ENCODE measurements at places on chromosomes 16 and 17.

DNA sequence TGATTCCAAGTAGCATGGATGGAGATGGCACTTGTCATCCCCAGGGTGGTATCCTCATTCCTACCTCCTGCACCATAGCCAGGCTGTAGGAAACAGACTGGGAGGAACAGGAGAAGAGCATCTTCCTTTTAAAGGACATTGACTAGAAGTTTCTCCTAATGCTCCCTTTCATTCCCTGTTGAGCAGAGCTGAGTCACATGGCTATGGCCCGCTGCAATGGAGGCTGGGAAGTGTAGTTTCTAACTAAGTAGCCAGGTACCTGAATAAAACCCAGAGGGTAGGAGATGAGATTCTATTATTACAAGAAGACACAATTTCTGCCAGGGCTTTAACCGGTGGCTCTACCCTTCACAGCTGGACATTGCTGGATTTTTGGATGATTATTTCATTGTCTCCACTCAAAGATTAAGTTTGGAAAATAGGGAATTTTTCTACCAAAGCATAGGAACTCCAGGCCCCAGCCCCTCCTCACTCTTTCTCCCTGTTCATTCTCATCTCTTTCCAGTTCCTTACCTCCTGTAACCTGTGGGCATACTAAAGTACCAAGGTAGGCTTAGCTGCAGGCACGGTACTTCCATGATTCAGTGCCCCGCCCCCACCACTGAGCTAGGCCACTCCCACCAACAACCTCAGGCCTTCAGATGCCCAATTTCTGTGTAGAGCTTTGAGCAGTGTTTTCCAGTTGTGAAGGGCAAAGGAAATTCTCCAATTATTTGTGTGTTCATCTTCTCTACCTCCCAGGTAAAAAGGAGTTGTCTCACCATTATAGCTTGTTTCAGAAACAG is 378.3 kb downstream of the CDH13 start:
- no peak for DNase-seq

GRCh38 chr16:4892361-4893102 is 44.4 kb downstream of the PPL start:
- peak; percentile 44 for DNase-seq

- no peak for DNase-seq
These were observed 6.4 kb downstream of the TP53I13 start for GRCh38 chr17:29574732-29575510.

- peak; percentile 67 for DNase-seq
These were observed 125.3 kb downstream of the ANKRD11 start for GRCh38 chr16:89365044-89365467.

- peak; percentile 65 for DNase-seq
These were observed 113.6 kb downstream of the SMG6 start for GRCh38 chr17:2190014-2190413.

GRCh38 chr17:72974605-72975232 is 117.8 kb downstream of the SLC39A11 start:
- DNase-seq, result peak; percentile 67

DNA sequence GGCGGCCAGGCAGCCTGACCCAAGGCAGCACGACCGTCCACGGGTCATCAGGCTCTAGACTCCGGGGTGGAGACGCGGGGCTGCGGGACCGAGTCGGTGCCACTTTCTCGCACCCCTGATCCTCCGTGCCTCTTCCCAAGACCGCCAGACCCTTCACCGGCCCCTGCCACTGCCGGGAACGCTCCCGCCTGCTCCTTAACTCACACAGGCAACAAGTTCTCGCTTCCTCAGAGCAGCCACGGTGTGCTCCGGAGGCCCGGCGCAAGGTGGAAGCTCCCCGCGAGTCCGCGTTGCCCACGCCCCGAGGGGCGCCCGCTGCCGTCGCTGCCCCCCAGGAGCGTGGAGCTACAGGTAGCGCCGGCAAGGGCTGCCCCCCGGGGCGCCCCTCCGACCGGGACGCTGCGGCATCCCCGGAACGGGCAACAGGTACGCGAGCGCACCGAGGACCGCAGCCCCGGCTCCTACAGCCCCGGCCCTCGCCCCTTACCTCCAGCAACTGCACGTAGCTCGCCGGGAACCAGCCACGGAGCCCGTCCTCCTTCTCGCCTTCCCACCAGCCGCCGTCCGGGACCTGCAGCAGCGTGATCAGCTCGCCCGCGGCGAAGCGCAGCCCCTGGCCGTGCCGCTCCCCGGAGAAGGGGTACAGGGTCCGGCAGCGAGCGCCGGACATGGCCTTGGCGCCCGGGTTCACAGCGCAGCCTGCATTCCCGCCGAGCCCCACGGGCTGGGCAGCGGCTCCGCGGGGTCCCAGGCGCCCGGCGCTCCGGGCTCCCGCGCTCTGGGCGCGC is 491 bp downstream of the GAS7 start:
- no peak for DNase-seq

DNA sequence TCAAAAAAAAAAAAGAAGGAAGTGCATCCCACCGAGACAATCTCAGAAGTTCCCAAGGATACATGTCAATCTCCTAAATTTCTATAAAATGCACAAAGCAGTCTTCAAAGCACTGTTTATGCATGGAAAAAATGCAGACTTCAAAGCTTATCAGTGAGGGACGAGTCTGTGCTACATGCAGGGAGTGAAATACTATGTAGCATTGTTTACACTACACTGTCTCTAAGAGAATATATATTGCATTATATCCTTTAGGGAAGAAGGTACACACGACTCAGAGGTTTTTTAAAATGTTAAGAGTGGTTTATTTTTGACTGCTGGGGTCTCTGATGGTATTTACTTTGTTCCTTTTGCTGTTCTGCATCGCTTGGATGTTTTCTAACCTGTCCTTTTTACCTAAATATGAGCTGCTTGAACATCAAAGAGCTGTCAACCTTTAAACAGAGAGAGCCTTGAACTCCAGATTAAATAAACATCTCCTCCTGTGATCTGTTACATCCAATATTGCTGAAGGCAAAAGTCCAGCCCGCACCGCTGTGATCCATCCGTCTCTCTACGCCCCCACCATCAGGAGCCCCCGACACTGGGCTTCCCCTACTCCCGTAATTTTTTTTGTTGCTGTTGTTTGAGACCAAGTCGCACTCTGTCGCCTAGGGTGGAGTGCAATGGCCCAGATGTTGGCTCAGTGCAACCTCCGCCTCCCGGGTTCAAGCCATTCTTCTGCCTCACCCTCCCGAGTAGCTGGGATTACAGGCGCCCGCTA is 1.4 kb downstream of the FBXO31 start:
- DNase-seq, result no peak

DNA sequence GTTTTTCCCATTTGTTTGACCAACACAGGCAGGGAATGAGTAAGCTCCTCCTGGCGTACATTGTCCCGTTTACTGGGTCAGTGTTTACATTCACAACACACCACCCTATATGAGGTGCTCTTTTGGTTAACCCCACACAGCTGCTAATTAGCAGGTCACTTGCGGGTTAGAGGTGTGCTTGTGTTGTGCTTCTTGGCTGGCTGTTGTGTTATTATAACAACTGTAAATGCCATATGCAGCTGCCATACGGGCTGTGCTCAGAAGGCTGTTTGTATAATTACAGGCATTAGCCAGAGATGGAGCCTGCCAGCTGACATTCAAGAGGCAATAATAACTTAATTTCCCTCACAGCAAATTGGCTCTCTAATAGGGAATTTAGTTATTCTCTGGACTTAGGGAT is 205.1 kb upstream of the ELAC2 start:
- DNase-seq, result no peak

GRCh38 chr16:1466968-1467521 is 7.8 kb downstream of the CLCN7 start:
- DNase-seq, result no peak

DNA sequence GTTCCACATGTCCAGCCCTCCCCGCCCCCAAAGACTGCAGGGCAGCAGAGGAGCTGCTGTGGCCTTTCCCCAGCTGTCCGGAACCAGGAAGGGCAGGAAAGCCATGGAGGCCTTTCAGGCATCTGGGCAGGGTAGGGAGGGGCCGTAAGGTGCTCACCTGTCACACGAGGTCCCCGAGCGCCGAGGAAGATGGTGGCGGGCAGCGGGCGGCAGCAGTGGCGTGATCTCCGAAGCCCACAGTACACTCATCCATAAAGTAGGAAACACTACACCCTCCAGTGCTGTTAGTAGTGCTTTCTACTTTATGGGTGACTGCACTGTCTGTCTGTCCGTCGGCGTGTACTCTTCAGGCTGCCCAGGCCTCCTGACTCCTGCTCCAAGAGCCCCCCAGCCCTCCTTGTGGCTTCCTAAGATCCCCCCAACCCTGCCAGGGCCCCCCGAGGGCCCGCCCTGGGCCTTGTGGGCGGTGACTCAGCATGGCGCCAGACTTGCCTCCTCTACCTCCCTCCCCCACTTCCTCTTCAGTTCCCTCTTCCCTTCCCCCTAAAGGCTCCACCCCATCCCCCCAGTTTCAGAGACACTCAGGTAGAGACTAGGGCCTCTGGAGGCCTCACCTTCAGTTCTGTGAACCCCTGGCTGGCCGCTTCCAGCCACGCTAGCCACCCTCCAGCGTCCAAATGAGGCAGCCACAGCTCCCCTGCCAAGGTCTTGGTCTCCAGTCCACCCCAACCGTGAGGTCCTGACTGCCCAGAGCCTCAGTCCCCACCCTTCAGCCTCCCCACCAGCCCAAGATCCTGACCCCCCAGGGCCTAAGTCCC is 2.6 kb upstream of the TSPOAP1 start:
- no peak for DNase-seq

DNA sequence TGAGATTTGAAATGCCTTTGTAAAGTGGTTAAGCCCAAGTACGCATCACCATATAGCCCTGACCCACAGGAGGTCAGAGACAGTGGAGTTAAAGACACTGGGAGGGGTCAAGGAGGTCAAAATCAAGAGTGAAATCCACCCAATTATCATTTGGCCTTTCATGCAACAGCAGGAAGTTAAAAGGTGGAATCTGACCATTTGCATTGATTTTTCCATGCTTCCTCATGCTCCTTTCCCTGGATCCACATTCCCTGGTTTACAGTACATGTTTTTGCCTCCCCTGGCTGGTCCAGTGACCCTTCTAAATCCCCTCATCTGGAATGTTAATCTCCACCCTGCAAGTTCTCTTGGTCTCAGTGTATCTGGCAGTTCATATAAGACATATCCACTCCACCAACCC is 36.6 kb upstream of the TOM1L1 start:
- no peak for DNase-seq

DNA sequence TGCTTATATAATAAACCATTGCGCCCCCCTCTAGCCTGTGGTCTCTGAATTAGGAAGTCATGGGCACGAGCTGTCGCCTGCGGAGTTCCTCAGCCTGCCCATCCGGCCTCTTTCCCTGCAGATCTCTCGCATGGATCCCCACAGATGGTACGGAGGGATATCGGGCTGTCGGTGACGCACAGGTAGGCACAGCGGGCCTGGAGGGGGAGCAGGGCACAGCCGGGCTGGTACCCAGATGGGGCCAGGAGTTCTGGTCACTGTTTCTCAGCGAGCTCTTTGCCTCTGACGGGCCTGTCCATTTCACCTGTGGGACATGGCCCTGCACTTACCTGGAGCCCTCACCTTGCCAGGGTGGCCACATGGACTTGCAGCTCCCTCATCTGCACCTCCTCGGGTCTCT is 42.6 kb upstream of the LGALS9 start:
- DNase-seq, result no peak

- DNase-seq, result no peak
These were observed 324.0 kb downstream of the KCNJ2 start for GRCh38 chr17:70493277-70493874.
